ENCODE measurements at places on chromosomes 13 and 19.

DNA sequence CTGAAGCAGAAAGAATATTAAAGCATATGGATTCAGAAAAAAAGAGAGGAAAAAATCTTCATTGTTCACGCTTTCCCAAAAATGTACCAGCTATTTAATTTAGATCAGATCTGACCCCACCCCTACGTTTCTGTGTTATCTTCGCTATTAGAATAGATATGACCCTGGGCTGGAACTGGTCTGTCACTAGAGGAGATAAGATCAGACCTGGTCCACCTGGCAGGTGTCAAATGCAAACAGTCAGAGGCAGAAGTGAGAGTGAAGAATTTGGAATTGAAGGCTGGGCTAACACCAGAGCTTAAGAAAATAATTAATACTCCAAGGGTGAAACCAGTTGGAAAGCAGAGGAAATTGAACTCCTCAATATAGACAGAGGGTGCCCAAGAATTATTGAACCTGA, 30.0 kb upstream of the MBNL2 start:
- DNase-seq: no peak

GRCh38 chr13:97471711-97472110, 37.7 kb downstream of the RAP2A start:
- no peak for DNase-seq

- DNase-seq: no peak
These were observed 57.3 kb downstream of the ELF1 start for GRCh38 chr13:40961826-40962225.

GRCh38 chr13:43979492-43979891, 99.8 kb downstream of the LACC1 start:
- no peak for DNase-seq

GRCh38 chr19:56091751-56092546, 29.1 kb downstream of the ZNF787 start:
- no peak for DNase-seq
